Thymus (tissue), 14 donors: ENCODE measurements at places on chromosomes 16 and 17. TPM values are rescaled to one million over a fixed set of nuclear protein-coding genes. Genes with fewer than 3 reads are reported as not detected.

PIRT gene
- 0.09 TPM for total RNA-seq

HOXB4 gene
- total RNA-seq, result 0.90 TPM

RHBDL3 gene
- 0.19 TPM for total RNA-seq

PRKCB gene
- 57.4 TPM for total RNA-seq

NOMO2 gene
- total RNA-seq, result 37.3 TPM

SYCE1L gene
- total RNA-seq, result 11.2 TPM

- DNase-seq, result no peak
Observed at GRCh38 chr17:20908313-20909267, 134.2 kb downstream of the USP22 start.

DNA sequence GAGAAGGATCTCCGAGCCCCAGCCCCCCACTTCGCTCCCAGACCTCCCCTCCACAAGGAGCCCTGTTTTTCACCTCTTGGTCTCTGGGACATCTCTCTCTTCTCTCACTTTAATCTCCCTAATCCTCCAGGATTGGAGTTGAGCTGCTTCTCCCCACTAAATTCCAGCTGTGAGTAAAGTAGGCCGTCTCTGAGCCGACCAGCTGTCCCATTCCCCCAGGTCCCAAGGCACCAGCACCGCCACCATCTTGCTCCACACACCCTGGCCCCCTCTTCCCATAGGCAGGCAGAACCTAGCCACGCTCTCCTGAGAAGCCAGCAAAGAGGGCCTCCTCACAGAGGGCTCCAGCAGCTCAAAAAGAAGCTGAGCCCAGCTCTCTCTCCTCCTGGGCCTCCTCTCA, 878 bp downstream of the DLG4 start:
- no peak for DNase-seq

DNA sequence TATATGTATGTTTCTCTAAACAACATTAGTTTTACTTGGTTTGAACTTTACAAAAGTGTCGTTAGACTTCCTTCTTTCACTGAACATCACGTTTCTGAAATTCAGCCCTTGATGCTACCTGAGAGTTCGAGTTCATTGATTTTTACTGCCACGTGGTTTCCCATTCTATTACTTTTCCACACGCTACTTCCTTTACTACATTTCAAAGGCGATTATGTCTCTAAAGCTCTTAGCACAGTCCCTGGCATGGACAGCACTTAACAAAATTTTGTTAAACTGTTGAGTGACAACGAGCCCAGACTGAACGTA, 15.9 kb upstream of the ARHGAP17 start:
- no peak for DNase-seq

DNA sequence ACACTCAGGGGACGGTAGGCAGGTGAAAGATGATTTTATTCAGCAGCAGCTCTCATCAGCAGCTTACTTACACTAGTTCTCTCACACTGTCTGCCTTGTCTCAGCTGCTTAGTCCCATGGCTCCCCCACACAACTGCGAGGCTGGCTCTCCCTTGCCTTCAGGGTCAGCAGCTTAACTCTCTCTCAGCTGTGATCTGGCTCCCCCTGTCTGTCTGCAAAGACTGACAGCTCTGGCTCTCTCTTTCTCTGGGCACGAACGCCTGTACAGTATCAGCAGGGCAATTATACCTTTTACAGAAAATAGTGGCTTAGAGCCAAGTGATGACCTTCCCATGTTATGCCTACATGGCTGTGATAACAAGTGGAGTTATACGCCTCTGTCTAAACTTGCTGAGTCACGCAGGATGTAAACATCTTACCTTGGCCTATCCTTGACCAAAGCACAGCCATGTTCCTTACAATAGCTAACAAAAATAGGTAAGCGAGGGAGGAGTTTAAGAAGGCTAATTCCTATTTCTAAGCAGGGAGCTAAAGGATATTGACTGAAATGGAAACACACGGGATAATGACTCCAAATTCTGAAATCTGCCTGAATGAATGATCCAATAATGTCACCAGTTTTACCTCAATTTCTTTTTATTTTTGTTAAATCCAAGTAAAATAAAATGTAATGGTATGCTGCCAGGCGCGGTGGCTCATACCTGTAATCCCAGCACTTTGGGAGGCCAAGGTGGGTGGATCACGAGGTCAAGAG, 1.1 kb upstream of the NDUFAB1 start:
- DNase-seq, result no peak

- DNase-seq, result no peak
Observed at GRCh38 chr17:81703747-81704654, 834 bp downstream of the MRPL12 start.

- DNase-seq, result no peak
Observed at GRCh38 chr16:66147291-66147690, 219.2 kb upstream of the CDH5 start.

DNA sequence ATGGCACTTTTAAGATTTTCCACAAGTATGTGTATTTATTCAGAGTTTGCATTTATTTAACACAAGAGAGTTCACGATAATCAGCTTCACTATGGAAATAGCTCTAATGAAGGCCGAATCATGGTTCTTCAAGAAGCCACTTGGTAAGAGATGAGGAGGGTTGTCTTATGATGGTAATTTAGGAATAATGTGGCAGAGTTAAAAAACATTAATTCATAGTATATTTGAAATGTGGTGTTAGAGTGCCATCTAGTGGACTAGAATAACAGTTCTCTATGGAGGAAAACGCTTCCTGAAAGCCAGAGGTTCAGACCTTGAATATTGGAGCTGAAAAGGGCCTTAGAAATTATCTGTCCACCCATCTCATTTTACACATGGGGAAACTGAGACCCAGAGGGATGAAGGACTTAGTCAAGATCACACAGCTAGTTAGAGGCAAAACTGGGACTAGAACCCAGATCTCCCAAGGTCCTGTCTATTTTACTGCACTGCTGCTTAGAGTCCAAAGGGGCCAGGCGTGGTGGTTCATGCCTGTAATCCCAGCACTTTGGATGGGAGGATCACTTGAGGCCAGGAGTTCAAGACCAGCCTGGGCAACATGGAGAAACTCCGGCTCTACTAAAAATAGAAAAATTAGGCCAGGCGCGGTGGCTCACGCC, 33.8 kb upstream of the KPNB1 start:
- peak; percentile 36 for DNase-seq

DNA sequence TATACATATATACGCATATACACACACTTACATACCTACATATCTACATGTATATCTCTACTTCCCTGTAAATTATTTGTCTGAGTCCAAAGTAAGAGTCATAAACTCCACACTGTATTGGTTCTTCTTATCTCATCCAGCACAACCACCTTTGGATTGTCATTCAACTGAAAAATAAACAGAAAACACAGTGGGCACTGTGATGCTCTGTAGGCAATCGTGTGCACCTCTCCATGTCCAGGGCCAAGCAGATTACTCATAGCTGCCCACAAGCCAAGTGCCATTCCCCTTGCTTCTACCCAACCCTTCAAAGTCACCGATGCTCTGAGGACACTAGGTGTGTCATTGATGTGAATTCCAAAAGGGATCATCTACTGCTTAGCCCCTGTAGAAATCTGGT, 12.9 kb upstream of the TEKT3 start:
- DNase-seq, result no peak

GRCh38 chr17:37060094-37060493, 111.3 kb downstream of the AATF start:
- no peak for DNase-seq
